ENCODE measurements at places on chromosomes 2 and 18.

DNA sequence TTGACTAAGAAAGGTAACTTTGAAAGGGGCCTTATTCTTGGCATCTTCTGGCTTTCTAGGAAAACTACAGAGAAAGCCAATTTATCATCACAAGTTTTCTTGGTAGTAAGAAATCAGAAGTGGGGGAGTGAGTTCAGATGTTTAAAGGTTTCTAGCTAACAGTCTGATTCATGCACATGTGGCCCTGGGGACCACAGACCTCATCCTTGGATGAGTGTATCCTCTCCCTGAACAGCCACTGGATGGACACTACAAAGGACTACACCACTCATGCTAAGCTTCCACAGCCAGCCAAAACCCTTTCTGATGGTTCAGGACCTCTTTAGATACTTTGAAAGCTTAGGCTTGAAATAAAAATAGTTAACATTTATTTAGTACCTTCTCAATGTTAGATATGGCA is 218.3 kb upstream of the STK17B start:
- no peak for DNase-seq

GRCh38 chr2:187429989-187430388 is 18.1 kb downstream of the CALCRL start:
- no peak for DNase-seq

DNA sequence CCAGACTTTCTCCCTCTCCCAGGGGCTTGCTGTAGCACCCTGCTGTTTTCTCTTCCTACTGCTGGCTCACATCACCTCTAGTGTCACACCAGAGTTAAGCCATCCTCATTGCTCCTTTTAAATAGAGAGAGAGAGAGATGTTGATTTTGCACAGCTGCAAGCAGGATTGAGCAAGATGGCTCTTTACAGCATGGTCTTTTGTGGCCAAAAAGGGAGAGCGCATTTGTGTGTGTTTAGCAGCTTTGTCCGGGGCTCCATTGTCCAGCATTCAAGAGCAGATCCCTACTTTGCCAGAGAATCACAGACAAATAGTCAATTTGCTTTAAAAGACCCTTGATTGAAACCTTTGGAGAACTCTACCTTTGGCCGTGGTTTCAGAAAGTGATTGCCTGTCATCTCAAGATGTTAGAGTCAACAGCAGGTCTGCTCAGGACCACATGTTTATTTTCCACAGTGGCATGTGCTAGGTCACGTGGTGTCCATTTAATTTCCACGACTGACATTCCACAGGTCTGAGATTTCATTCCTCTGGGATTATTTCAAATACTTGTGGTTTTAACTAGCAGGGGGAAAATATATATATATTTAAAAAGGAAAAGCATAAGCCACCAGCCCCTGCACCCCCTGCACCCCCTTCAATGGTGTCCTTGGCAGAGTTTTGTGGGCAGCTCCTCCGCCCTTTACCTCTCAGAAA is 359.9 kb upstream of the SLC14A2 start:
- DNase-seq: no peak

DNA sequence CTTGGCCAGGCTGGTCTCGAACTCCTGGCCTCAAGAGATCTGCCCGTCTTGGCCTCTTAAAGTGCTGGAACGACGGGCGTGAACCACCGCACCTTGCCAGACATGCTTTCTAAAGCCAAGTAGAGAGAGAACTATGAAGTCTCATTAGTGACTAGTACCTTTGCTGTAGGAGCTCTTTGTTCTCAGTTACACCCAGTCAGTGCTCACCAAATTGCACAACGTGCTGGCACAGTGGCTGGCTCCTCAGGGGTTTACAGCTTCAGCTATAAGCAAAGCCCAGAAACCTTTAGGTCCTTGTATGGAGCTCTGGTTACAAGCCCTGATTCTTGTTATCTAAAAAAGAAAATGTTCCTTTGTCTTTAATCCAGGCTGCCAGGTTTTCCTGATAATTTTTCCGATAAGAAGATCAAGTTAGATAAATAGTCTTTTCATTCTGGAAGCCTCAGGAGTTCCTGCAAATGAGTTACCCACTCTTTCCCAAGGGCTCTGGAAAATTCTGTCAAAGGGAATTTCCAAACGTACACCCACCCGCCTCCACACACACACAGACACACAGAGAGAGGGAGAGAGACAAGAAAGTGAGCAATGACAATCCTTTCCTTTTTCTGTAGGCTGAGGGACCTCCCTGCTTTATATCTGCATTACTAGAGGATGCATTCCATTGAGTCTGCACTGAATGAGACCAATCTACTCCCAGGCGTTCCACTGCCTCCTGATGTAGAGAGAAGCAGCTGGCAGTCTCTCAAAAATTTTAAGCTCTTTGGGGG is 100.2 kb upstream of the CSRNP3 start:
- DNase-seq: no peak

- no peak for DNase-seq
These were observed 2.5 kb downstream of the GALNT3 start for GRCh38 chr2:165791421-165792103.

- DNase-seq: no peak
These were observed 131.7 kb upstream of the CTAGE1 start for GRCh38 chr18:22549260-22549937.

DNA sequence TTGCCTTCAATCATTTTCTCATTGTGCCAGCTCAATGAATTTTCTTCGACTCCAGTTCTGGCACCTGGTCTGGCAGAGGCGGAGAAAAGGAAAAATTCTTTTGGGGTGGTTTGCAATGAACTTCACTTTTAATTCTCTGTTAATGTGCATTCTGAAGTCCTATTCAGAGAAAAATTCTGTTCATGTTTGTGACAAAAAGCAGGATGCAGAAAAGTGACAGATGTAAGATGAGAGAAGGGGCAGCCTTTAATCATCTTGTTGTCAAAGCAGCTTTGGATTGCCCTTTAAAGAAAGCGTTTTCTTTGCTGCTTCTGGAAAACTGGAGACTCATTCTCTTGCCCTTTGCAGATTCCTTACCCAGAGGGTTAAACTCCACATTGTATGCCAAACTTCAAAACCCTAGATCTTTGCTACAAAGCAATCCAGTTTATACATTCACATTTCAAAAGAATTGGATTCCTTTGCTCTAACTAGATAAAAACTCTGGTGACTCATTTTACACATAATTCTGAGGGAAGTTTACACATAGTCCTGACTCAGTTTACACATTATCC is 94.6 kb upstream of the CAVIN2 start:
- DNase-seq: no peak

- DNase-seq: no peak
These were observed 49.2 kb downstream of the ICA1L start for GRCh38 chr2:202822411-202822810.

GRCh38 chr2:163302141-163302540 is 433.7 kb downstream of the FIGN start:
- DNase-seq: no peak
